ENCODE measurements at places on chromosomes 13 and 19. TPM values are rescaled to one million over a fixed set of nuclear protein-coding genes. Genes with fewer than 3 reads are reported as not detected.

Gene SOX21
- total RNA-seq: not detected

Gene KLHL1
- not detected for total RNA-seq

Gene SIAH3
- total RNA-seq: not detected

Gene TPTE2
- not detected for total RNA-seq

Gene DCT
- 0.16 TPM for total RNA-seq

Gene LRRC4B
- total RNA-seq: 0.81 TPM

Gene FXYD3
- not detected for total RNA-seq

DNA sequence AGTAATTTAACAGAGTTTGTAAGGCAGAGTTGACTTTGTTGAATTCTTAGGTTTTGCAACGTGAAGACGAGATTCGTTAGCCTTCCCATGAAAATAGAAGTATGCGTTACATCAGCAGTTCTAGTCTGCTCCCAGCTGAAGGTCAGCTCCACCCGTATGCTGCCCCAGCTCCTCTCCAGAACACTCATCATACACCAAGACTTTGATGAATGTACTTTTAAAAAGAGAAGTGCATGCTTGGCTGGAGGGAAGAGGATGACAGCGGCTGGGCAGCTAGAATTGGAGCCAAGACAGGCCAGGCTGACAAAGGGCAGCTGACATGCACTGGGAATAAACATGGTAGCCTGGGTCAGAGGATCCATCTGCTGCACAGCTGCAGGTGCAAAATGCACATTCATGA lies 166.3 kb upstream of the ARGLU1 start:
- DNase-seq: no peak

- DNase-seq: peak; percentile 19
These were observed 1.1 kb upstream of the PPP1R12C start for GRCh38 chr19:55118401-55118991.

GRCh38 chr13:40660141-40660664 lies 6.2 kb downstream of the FOXO1 start:
- no peak for DNase-seq

- DNase-seq: peak; percentile 48
These were observed 6.5 kb upstream of the DOCK6 start for GRCh38 chr19:11268783-11269267.

- no peak for DNase-seq
These were observed 60.4 kb downstream of the DLEU7 start for GRCh38 chr13:50783066-50783465.

- no peak for DNase-seq
These were observed 11.6 kb downstream of the ARRDC5 start for GRCh38 chr19:4891066-4891465.

DNA sequence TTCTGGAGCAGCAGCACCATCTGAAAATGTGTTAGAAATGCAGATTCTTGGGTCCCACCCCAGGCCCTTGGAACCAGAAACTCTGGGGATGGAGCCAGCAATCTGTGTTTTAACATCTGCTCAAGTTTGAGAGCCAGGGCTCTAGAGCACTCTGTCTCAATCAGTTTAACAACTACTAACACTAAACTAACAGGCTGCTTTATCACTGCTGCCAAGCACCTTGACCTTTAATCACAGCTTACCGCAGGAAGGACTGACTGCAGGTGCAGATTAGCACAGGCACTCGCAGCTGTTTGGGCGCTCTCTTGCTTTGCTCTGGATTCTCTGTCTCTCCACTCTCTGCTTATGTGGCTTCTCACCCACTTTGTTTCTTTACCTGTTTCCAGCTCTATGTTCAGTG lies 163.5 kb downstream of the MTUS2 start:
- DNase-seq: no peak

DNA sequence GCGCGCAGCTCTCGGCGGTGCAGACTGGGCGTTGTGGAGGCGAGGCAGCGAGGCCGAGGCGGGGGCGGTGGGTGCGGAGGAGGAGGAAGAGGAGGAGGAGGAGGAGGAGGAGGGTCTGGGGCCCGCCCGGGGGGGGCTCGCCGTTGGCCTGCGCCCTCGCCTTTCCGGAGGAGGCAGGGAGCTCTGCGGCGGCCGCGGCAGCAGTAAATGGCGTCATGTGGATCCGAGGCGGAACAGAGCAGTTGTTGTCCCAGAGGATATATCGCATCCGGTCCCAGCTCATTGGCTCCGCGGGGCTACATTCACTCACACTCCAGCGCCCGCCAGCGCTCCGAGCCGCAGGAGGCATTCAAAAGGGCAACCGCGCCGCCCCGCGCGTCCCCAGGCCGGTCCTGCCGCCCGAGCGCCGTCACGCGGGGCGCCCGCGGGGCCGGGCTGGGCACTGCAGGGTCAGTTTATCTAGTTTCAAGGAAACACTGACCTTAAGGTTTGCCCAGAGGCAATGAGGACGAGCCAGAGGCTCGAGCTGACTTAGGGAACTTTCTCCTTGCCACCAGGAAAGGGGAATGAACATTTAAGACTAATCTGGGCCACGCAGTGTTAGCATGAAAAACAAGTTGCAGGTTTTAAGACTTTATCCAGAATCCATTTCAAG lies at the start of gene SPRY2:
Gene SPRY2 (minus strand): TSS at position 26 of the 655 bp plus-strand sequence. CDS start 3,421 bp downstream, outside the sequence.
- peak; percentile 95 for DNase-seq

DNA sequence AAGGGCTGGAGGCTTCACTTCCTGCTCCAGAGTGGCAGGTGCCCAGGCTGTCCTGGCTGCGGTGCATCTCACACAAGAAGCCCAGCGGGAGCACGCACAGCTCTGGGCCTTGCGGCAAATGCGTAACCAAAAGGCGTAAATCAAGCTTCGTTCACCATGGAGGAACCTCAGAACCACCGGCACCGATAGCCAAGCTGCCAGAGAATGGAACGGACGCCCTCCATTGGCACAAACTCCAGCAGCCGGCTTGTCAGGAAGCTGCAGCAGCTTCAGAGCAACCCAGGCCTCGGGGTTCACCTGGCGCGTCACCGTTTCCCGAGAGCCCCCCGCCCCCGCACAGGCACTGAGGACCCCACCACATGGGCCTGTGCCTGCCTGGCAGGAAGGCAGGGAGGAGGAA lies 76.7 kb downstream of the RASA3 start:
- no peak for DNase-seq

DNA sequence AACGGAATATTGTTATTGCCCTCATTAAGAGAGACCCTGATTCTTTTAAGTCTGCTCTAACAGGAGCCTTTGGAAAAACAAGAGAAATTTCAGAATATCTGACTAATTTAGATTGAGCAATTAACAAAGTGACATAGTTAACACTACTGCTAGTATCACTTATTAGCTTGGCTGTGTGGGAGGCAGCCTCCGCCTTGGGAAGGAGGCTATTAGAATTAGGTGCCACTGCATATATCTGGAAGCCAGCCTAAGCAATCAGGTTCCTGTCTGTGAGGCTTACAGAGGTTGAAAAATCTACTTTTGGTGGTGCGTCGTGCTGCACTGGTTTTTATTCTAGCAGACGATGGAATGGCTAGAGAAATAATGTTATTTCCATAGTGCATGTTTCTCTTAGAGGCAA lies 227.2 kb downstream of the OLFM4 start:
- DNase-seq: no peak

DNA sequence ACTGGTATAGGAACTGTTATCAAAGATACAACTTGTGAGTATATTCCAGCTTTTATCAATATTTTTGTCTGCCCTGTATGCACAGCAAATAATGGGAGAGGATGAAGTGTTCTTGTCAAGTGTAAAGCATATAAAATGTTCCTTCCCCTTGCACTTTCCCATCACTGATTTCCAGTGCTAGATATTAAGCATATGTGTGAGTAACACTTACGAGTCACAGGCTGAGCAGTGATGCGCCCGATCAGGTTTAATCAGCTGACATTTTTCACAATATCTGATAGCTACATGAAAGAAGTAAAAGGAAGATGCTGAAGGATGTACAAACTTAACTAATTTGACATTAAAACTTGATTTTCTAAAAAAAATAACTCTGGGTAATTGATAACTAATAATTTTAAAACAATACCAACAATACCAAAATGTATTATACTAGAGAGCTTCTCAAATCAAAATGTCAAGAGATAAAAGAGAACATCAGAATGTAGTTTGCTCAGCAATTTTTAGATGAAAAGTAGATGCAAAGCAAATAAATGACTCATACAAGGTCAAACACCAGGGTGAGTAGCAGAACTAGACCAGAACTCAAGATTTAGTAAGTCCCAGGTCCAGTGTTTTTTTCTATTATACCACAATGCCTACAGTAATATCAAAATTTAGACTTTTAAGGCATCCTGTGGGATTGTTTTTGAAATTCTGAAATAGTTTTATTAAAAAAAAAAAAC lies 56.4 kb downstream of the ZDHHC20 start:
- DNase-seq: no peak

GRCh38 chr19:30344446-30345425 lies 27.4 kb upstream of the ZNF536 start:
- DNase-seq: no peak

GRCh38 chr19:57443121-57443696 lies 8.1 kb downstream of the ZNF749 start:
- no peak for DNase-seq

GRCh38 chr19:19613506-19613905 lies 5.0 kb downstream of the PBX4 start:
- DNase-seq: no peak

DNA sequence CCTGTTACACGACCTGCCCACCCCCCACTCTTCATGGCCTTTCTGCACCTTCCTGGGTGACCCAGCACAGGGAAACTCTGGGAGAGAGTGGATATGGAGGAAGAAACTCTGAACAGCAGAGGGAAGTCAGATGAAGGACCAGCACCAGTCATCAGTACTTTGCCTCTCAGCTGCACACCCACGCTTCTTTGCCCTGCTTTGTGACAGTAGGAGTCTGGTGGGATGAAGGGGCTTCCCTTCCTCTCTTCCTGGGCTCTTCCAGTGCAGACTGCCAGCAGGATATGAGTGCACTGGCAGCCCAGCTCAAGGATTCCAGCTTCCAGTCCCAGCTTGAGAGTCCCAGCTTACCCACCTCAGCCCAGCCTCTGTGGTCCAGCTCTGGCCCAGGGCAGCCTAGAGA lies 68.9 kb downstream of the CRYL1 start:
- DNase-seq: no peak

- DNase-seq: no peak
These were observed 32.4 kb downstream of the ZNF787 start for GRCh38 chr19:56088497-56089215.

GRCh38 chr13:33722216-33722915 lies 95.6 kb upstream of the RFC3 start:
- no peak for DNase-seq

DNA sequence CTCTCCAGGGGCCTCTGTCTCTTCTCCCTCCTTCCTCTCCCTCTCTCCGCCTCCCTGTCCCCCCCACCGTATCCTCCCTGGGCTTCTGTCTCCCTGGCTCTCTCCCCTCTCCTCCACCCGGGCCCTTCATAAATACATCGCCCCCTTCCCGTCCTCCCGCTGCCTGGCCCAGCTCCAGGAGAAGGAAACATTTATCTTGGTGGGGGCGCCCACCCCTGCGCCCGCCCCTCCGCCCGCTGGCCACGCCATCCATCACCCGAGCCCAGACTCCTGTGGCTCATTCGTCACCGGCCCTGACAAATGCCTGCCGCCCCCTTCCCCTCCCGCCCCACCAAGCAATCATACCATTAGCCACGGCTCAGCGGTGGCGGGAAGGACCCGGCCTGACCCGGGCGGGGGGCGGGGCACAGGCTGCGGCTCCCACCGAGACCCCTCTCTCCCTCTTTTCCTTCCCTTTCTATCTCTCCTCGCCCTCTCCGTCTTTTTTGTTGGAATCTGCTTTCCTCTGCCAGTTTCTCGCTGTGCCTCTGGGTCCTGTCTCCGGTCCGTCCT lies 2.6 kb upstream of the MEIS3 start:
- DNase-seq: no peak

- no peak for DNase-seq
These were observed 71.7 kb downstream of the KDM4B start for GRCh38 chr19:5040544-5041167.

- no peak for DNase-seq
These were observed 201.8 kb downstream of the LHFPL6 start for GRCh38 chr13:39401046-39401705.

DNA sequence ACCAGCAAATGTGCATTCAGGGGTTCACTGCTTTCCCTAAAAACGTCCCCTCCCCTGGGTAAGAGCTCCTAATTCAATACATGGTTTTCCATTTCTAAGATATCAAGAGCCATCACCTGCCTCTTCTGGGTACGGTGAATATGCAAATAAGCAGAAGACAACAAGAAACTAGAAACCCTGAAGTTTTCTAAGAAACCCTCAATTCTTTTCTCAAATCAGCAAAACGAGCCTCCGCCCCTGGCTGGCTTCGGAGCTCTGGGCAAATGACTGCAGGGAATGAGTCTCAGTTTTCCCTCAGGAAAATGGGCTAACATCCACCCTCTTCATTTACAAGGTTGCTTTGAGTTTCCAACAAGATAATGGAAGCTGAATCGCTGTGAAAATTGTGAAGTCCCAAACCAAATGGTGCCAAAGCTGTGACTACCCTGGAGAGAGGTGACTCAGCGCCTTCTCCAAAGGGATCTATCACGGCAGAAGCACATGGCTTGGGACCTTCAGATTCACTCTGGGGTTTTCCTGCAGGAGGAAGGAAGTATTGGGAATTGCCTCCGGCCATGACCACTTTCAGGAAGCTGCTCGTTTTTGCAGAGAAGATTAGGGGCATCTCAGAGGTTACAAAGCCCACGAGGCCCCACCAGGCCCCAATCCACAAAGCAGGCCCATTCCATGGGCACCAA lies 26.6 kb downstream of the KLF2 start:
- no peak for DNase-seq

GRCh38 chr19:5632241-5632612 lies 9.3 kb downstream of the SAFB start:
- DNase-seq: no peak

DNA sequence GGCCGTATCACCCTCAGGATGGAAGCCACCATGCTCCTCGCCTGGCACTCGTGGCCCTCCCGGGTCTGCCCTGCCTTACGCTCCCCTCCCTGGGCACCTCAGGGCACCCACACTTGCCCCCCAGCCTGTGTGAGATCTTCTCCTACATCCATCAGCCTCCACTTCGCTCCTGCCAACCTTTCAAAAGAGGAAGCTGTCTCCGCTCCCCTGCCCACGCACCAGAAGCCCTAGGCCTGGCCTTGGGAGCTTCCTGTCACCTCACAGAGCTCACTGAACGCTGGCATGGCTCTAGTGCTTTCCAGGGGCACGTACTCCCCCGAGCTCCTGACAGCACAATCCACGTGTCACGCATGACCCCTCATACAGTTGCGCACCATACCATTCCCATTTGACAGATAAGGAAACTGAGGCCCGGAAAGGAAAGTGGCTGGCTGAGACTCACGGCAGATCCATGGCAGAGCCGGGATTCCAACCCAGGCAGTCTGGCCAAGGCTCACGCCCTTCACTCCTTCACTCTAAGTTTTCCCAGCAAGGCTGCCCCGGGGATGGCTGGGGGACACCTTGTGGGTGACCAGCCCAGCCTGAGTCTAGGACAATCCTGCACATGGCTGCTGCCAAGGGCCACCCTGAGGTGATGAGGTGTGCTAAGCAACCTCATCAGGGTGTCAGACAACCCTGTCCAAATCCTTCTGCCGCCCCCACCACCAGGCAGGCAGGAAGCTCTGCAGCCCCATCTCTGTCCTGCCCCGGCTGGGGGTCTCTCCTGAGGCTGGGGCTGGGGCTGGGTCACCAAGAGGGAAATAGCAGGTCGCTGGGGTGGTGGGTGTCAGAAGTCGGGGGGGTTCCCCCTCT lies 19.3 kb downstream of the PPP1R12C start:
- no peak for DNase-seq
